ENCODE measurements at places on chromosomes 7 and 10. TPM values are rescaled to one million over a fixed set of nuclear protein-coding genes. Genes with fewer than 3 reads are reported as not detected.

GRCh38 chr7:91182819-91183764 lies 81.1 kb upstream of the FZD1 start:
- H3K27me3 ChIP-seq, result no peaks in the 10 kb centered on the region
- H3K4me1 ChIP-seq, result no peaks in the 10 kb centered on the region
- H3K27ac ChIP-seq, result no peak overlapping the region
- H3K36me3 ChIP-seq, result no peaks in the 10 kb centered on the region
- no peak overlapping the region for H3K4me3 ChIP-seq

- H3K27me3 ChIP-seq, result no peaks in the 10 kb centered on the region
- no peak for DNase-seq
- no peak overlapping the region for H3K4me3 ChIP-seq
- H3K4me1 ChIP-seq, result peaks cover 7% of the 10 kb centered on the region
Measured at GRCh38 chr10:68492118-68492517, 20.3 kb upstream of the DNA2 start.

SEMA3E gene
- total RNA-seq, result 0.40 TPM

- H3K36me3 ChIP-seq, result no peaks in the 10 kb centered on the region
- no peak for DNase-seq
- H3K4me3 ChIP-seq, result no peak overlapping the region
Measured at GRCh38 chr10:71873582-71874211, 22.6 kb upstream of the PSAP start.

- DNase-seq, result no peak
- no peaks in the 10 kb centered on the region for H3K4me1 ChIP-seq
- H3K27me3 ChIP-seq, result no peaks in the 10 kb centered on the region
- no peak overlapping the region for H3K4me3 ChIP-seq
- no peaks in the 10 kb centered on the region for H3K36me3 ChIP-seq
Measured at GRCh38 chr7:69845721-69846495, 247.6 kb downstream of the AUTS2 start.

GRCh38 chr10:99667108-99667751 lies 7.9 kb downstream of the ENTPD7 start:
- DNase-seq, result no peak
- no peaks in the 10 kb centered on the region for H3K4me1 ChIP-seq
- H3K36me3 ChIP-seq, result no peaks in the 10 kb centered on the region
- no peak overlapping the region for H3K4me3 ChIP-seq
- H3K27ac ChIP-seq, result no peak overlapping the region
- no peaks in the 10 kb centered on the region for H3K27me3 ChIP-seq

MSS51 gene
- 9.4 TPM for total RNA-seq

Data from heart right ventricle (tissue), 16 donors.